DND-41 (cell line): ENCODE measurements at places on chromosomes 16 and 17.
A peak's percentile ranks its signal among the peaks of the same experiment; 100 is the strongest.

DNA sequence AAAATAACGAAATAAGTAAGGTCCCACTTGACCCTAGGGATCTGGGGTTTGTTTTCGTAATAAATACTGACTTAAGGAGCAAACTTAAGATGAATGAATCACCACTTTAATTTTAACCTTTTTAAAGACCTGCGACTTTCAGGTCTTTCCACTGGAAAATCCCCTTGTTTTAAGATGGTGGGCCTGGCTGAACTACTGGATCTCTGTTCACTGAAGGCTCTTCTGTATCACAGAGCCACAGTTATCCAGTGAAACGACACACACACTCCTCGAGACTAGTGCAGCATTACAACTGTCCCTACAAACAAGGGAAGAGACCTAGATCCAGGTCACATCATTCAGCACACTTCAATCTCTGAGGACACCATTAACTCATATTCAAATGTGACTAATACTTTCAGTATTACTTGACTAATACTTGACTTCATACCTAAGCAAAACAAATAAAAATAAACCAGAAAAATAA, 299.0 kb downstream of the CEP112 start:
- no peak overlapping the region for H3K4me3 ChIP-seq
- H3K27ac ChIP-seq, result no peak overlapping the region
- H3K4me1 ChIP-seq, result no peaks in the 10 kb centered on the region
- DNase-seq, result no peak
- H3K27me3 ChIP-seq, result no peaks in the 10 kb centered on the region

- no peak overlapping the region for H3K27ac ChIP-seq
- no peaks in the 10 kb centered on the region for H3K27me3 ChIP-seq
- peak; percentile 25 for DNase-seq
- H3K4me3 ChIP-seq, result no peak overlapping the region
Observed at GRCh38 chr16:75238132-75238852, 13.1 kb downstream of the BCAR1 start.

GRCh38 chr16:4404247-4404966, 12.0 kb downstream of the CORO7 start:
- DNase-seq, result peak; percentile 49
- no peaks in the 10 kb centered on the region for H3K4me1 ChIP-seq
- peaks cover 78% of the 10 kb centered on the region for H3K36me3 ChIP-seq
- no peak overlapping the region for H3K27ac ChIP-seq
- no peak overlapping the region for H3K4me3 ChIP-seq

- no peaks in the 10 kb centered on the region for H3K4me1 ChIP-seq
- H3K36me3 ChIP-seq, result no peaks in the 10 kb centered on the region
- H3K4me3 ChIP-seq, result no peak overlapping the region
- H3K27ac ChIP-seq, result no peak overlapping the region
- H3K27me3 ChIP-seq, result peaks cover 4% of the 10 kb centered on the region
- DNase-seq, result no peak
Observed at GRCh38 chr17:27975146-27976011, 67.1 kb upstream of the NLK start.

- no peaks in the 10 kb centered on the region for H3K27me3 ChIP-seq
- DNase-seq, result no peak
- H3K36me3 ChIP-seq, result peaks cover 29% of the 10 kb centered on the region
- H3K4me3 ChIP-seq, result no peak overlapping the region
- H3K4me1 ChIP-seq, result no peaks in the 10 kb centered on the region
- no peak overlapping the region for H3K27ac ChIP-seq
Observed at GRCh38 chr17:40459636-40460603, 16.7 kb downstream of the IGFBP4 start.

DNA sequence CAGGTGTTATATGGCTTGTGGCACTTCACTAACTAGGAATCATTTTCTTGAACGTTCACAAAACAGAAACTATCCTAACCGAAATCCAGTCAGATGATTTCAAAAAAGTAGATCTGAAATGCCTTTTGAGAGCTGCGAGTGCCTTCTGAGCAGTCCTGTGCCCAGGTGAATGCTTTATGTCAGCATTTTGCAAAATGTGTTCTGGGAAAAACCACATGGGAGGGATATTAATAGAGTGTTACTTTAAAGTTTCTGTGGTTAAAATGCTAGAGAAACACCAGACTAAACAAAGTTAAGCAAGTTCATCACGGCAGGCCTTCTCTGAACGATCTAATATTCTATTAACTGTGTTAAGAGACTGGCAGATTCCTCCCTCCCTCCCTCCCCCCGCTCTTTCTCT, 15.8 kb upstream of the RGS9 start:
- H3K27ac ChIP-seq, result peak overlapping the region; percentile 87
- no peaks in the 10 kb centered on the region for H3K27me3 ChIP-seq
- H3K36me3 ChIP-seq, result no peaks in the 10 kb centered on the region
- H3K4me3 ChIP-seq, result no peak overlapping the region
- peaks cover 37% of the 10 kb centered on the region for H3K4me1 ChIP-seq

DNA sequence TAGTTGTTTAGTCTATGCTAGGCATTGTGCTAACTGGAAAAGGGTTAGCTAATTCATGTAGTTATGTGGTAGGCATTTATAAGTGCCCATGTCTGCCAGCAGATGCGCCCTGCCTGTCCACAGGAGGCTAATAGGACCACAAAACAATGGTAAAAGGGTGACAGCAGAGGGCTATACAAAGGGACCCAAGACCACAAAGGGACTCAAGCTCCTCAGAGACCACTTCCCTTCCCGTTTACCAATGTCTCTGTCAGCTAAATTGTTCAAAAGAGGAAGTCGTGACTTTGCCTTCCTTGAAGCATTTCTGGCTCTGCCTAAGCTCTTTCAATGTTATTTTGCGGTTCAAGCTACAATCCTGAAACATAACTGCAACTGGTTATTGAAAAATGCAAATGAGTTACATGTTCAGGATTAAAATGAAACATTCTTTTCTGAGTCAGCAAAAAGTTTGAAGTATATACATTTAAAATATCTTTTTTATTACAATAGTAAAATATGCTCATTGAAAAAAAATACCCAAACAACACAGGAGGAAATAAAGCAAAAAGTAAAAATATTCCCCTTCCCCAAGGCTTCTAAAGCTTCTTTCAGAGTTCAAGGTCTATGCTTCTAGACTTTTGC, 149.2 kb downstream of the MAF start:
- no peaks in the 10 kb centered on the region for H3K27me3 ChIP-seq
- H3K27ac ChIP-seq, result peak overlapping the region; percentile 30; the same call in 1 of the 2 replicates
- peaks cover 17% of the 10 kb centered on the region for H3K4me1 ChIP-seq
- peak; percentile 35 for DNase-seq
- H3K4me3 ChIP-seq, result no peak overlapping the region

DNA sequence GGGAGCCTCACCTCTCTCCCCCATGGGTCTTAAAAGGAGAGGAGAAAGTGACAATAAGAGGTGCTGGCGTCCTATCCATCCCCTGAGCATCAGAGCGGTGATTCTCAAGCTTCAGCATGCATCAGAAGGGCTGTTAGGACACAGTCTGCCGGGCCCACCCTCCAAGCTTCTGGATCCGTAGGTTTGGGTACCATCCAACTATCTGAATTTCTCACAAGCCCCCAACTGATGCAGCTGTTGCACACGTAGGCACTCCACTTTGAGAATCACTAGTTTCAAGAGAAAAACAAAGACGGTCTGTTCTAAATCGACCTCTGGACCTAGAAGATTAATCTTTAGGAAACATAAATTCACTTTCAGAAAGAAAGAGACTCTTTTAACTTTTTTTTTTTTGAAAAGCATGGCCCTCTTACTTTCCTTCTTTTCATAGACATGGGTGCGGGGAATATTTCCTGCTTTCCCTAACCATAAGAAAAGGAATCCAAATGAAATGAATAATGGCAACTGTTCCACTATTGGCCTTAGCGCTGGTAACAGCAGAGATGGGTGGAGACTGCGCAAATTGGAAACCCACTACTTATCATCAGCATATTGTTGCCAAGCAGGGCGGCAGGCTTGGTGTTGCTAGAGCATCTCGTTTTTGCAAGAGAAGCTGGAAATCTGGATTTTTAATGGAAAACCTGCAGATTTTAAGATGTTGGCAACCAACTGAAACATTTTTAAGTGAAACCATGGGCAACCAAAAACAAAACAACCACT, 144.4 kb downstream of the GAS7 start:
- H3K36me3 ChIP-seq, result no peaks in the 10 kb centered on the region
- no peaks in the 10 kb centered on the region for H3K27me3 ChIP-seq
- H3K27ac ChIP-seq, result no peak overlapping the region
- peaks cover 17% of the 10 kb centered on the region for H3K4me1 ChIP-seq
- no peak overlapping the region for H3K4me3 ChIP-seq

GRCh38 chr17:6374761-6375312, 60.1 kb downstream of the AIPL1 start:
- peaks cover 9% of the 10 kb centered on the region for H3K27me3 ChIP-seq
- H3K4me3 ChIP-seq, result no peak overlapping the region
- H3K4me1 ChIP-seq, result no peaks in the 10 kb centered on the region
- DNase-seq, result no peak
- H3K36me3 ChIP-seq, result no peaks in the 10 kb centered on the region
- no peak overlapping the region for H3K27ac ChIP-seq

DNA sequence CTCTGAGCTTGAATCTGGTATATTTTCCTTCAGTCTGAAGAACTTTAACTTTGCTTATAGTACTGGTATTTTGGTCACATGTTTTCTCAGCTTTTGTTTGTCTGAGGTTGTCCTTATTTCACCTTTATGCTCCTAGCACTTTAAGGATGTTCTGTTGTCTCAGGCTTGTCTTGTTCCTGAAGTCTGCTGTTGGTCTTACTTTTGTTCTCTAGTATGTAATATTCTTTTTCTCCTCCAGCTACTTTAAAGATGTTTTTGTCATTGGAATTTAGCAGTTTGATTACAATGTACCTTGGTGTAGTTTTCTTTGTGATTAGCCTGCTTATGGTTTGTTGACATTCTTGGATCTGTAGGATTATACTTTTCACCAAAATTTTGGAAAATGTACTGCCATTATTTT, 23.6 kb downstream of the RPTOR start:
- H3K27me3 ChIP-seq, result no peaks in the 10 kb centered on the region
- DNase-seq, result no peak
- no peaks in the 10 kb centered on the region for H3K36me3 ChIP-seq

DNA sequence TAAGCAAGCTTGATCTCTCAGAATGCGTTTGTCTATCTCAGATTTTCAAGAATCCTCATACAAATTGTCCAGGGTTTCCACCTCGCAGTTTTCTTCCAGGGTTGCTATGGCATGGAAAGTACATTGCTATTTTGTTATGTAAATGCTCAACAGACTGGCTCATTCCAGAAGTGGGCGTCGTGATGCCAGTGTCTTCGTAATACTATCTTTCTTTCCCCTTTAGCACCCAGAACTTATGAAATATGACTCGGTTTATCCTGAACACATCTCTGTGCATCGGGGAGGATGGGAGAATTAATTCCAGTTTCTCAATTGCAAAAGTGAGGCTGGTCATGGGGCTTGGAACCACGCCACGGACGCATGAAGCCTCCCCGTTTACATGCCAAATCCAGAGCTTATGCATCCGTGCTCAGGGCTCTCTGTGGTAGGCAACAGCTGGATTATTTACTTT, 405.0 kb downstream of the WWOX start:
- no peak overlapping the region for H3K4me3 ChIP-seq
- no peaks in the 10 kb centered on the region for H3K27me3 ChIP-seq
- H3K27ac ChIP-seq, result no peak overlapping the region
- DNase-seq, result no peak
- H3K36me3 ChIP-seq, result no peaks in the 10 kb centered on the region

GRCh38 chr17:76280650-76281049, 15.5 kb downstream of the UBALD2 start:
- H3K27me3 ChIP-seq, result no peaks in the 10 kb centered on the region
- no peak overlapping the region for H3K27ac ChIP-seq
- no peak overlapping the region for H3K4me3 ChIP-seq

DNA sequence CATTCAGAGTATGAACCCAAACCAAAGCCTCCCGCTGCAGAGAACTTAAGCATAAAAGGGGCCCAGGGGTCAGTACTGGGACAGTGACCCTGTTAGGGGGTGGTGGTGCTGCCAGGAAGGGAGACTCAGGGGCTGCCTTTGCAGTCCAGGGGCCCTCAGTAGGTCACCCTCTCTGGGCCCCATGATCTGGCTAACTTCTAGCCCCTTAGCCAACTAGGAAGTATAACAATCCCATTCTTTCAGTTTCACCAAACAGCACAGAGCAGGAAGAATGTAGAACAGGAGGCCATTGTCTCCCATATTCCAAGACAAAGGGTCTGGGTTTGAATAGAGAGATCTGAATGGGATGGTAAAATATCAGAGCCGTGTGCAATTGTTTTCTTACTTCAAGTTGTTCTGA, 378.6 kb upstream of the C16orf82 start:
- peaks cover 3% of the 10 kb centered on the region for H3K27me3 ChIP-seq
- no peak overlapping the region for H3K4me3 ChIP-seq
- no peak for DNase-seq

- no peaks in the 10 kb centered on the region for H3K4me1 ChIP-seq
- H3K4me3 ChIP-seq, result no peak within 1 kb of the TSS
- no peaks in the 10 kb centered on the region for H3K36me3 ChIP-seq
- no peak within 1 kb of the TSS for H3K27ac ChIP-seq
- no peak for DNase-seq
Observed at GRCh38 chr17:6069539-6070429, at the start of gene WSCD1. WSCD1 (plus strand) TSS chr17:6070379; CDS start chr17:6080659, 10,280 bp downstream.

- no peak overlapping the region for H3K4me3 ChIP-seq
- DNase-seq, result no peak
- no peaks in the 10 kb centered on the region for H3K4me1 ChIP-seq
- no peaks in the 10 kb centered on the region for H3K36me3 ChIP-seq
Observed at GRCh38 chr16:9868606-9869149, 313.6 kb downstream of the GRIN2A start.

GRCh38 chr17:75183999-75184884, 1.5 kb upstream of the SUMO2 start:
- peaks cover 28% of the 10 kb centered on the region for H3K36me3 ChIP-seq
- H3K27me3 ChIP-seq, result no peaks in the 10 kb centered on the region
- no peak overlapping the region for H3K4me3 ChIP-seq

DNA sequence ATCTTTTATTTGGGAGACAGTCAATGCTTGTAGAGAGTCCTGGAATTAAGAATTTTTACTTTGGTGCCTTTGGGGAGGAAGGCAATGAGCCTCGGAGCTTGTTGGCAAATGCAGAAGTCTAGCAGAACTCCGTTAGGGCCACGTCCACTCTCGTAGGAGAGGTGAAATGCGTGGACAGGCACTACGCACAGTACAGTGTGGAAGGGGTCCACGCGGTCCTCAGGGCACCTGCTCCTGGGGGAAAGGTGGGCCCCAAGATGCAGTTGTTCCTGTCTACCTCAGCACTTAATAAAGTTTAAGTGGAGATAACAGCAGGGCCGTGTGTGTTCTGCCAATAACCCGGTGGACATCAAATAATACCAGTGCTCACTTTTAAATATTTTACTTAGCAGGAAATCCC, 1.8 kb downstream of the RAB11FIP3 start:
- no peaks in the 10 kb centered on the region for H3K27me3 ChIP-seq
- no peak overlapping the region; the same call in 1 of the 2 replicates for H3K27ac ChIP-seq
- peaks cover 19% of the 10 kb centered on the region; the same call in 1 of the 2 replicates for H3K36me3 ChIP-seq
- no peak for DNase-seq

- no peak overlapping the region for H3K27ac ChIP-seq
- peaks cover 3% of the 10 kb centered on the region for H3K27me3 ChIP-seq
- DNase-seq, result no peak
- H3K4me3 ChIP-seq, result no peak overlapping the region
- H3K36me3 ChIP-seq, result no peaks in the 10 kb centered on the region
- H3K4me1 ChIP-seq, result peaks cover 8% of the 10 kb centered on the region; the same call in 1 of the 2 replicates
Observed at GRCh38 chr17:50027881-50028735, 27.8 kb upstream of the ITGA3 start.

- DNase-seq, result no peak
- H3K36me3 ChIP-seq, result no peaks in the 10 kb centered on the region
- no peak overlapping the region for H3K27ac ChIP-seq
- no peak overlapping the region for H3K4me3 ChIP-seq
- no peaks in the 10 kb centered on the region for H3K4me1 ChIP-seq
Observed at GRCh38 chr17:6075845-6076244, 5.7 kb downstream of the WSCD1 start.

- no peaks in the 10 kb centered on the region for H3K27me3 ChIP-seq
- peaks cover 24% of the 10 kb centered on the region for H3K4me1 ChIP-seq
- no peak overlapping the region for H3K4me3 ChIP-seq
- no peaks in the 10 kb centered on the region for H3K36me3 ChIP-seq
- no peak for DNase-seq
- H3K27ac ChIP-seq, result no peak overlapping the region
Observed at GRCh38 chr17:4994081-4994595, 3.2 kb downstream of the INCA1 start.
